ENCODE measurements at places on chromosomes 7 and 10.

DNA sequence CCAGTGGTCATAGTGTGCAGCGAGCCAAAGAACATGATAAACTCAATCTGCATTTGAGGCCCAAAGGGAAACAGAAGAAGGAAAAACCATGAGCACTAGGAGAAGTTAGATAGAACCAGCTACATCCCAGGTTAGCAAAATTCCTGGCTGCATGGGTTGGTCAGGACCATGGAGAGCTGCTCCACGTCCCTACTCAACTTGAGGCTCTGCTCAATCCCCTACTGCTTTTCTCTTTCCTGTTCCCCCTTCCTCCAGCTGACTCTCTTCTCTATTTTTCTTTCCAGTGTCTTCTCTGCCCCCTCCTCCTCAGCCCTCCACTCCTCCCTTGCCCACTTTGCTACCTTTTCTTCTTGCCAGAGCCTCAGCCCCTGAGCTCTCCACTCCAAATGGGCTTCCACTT lies 21.9 kb upstream of the VSIR start:
- DNase-seq = no peak

DNA sequence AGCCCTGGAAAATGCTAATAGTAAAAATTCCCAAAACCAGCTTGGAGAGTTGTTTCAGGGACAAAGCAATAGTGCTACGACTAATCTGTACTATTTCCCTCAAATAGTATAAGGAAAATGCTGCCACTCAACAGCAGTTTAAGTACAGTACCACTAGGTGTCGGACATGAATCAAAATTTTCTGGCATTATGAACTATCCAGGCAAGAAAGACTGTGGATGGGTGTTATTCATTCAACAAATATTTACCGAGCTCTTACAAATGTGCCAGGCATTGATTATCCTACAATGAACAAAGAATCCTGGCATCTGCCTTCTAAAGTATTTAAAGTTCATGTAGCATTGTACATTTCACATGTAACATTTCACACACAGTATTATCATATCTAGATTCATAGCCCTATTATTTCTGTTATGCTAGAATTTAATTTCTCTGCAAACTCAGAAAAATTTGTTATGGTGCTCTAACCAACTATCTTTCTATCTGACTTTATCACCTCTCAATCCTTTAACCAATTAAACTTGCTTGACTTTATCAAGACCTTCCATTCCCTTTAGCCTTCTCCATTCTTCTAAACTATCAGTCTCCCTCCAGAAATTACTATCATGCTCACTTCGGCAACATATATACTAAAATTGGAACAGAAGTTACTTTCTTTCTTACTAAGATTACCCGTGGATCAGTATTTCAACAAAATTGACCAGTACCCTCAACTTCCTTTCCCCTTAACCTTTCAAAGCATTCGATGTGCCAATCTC lies 80.6 kb downstream of the ARHGAP21 start:
- DNase-seq = no peak

DNA sequence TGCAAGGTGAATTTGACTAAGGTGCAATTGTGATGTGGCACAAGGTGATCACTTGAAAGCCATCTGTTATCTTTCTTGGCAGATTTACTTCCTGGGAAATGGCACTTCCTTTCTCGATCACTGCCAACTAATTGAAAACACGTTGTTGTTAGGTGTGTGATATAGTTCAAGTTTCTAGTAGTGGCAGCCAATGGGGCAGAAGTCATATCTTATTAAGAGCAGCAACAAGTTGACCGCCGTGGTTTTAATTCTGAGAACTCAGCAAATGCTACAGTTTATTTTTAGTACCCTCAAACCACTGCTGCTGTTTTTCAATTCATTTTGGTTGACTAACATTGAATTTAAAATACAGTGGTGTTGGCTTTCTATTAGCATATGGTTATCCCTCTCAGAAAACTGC lies 1.6 kb downstream of the CHN2 start:
- DNase-seq = no peak

DNA sequence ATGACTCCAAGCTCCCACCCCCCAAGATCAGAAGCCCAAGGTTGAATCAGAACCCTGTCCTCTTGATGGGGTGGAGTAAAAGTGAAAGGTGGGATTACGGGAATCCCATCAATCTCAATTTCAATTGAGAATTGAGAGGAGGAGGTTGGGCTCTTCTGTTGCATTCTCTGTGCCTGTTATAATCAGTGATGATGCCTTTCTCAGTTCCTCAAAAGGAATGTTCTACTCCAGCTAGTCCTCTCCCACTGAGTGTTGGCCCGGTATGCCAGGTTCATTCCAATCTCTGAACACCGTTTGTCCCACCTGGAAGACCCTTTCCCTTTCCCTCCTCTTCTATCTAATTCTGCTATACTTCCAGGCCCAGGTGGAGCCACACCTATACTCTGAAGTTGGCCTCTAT lies 17.2 kb upstream of the XPNPEP1 start:
- no peak for DNase-seq

GRCh38 chr7:1972744-1973143 lies 260.0 kb downstream of the MAD1L1 start:
- no peak for DNase-seq

DNA sequence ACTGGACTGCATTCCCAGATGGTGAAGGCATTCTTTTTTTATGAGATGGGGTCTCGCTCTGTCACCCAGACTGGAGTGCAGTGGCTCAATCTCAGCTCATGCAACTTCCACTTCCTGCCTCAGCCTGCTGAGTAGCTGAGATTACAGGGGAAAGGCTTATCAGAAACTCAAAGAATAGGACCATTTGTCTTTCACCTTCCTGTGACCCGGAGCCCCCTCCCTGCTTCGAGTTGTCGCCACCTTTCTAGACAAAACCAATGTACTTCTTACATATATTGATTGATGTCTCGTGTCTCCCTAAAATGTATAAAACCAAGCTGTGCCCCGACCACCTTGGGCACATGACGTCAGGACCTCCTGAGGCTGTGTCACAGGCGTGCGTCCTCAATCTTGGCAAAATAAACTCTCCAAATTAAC lies 1.8 kb upstream of the METTL27 start:
- DNase-seq = no peak

GRCh38 chr7:70565721-70566370 lies 566.1 kb upstream of the GALNT17 start:
- DNase-seq = no peak

GRCh38 chr7:55066524-55066923 lies 47.7 kb downstream of the EGFR start:
- DNase-seq = no peak

GRCh38 chr7:3239291-3239691 lies 61.8 kb upstream of the SDK1 start:
- DNase-seq = no peak

GRCh38 chr10:50529660-50530059 lies 94.1 kb downstream of the SGMS1 start:
- no peak for DNase-seq

DNA sequence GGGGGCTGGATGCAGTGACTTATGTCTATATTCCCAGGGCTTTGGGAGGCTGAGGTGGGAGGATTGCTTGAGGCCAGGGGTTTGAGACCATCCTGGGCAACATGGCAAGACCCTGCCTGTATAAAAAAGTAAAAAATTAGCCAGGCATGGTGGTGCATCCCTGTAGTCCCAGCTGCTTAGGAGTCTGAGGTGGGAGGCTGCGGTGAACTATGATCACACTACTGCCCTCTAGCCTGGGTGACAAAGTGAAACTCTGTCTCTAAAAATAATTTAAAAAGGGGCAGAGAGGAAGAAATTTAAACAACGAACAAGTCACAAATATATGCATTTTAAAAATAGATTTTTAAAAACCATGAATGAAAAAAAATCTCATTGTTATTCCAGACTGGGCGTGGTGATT lies 46.2 kb upstream of the FEZF1 start:
- no peak for DNase-seq

- DNase-seq = no peak
Measured at GRCh38 chr7:28328822-28329660, 83.3 kb upstream of the CREB5 start.

- no peak for DNase-seq
Measured at GRCh38 chr10:30984563-30985328, 46.9 kb downstream of the ZNF438 start.

DNA sequence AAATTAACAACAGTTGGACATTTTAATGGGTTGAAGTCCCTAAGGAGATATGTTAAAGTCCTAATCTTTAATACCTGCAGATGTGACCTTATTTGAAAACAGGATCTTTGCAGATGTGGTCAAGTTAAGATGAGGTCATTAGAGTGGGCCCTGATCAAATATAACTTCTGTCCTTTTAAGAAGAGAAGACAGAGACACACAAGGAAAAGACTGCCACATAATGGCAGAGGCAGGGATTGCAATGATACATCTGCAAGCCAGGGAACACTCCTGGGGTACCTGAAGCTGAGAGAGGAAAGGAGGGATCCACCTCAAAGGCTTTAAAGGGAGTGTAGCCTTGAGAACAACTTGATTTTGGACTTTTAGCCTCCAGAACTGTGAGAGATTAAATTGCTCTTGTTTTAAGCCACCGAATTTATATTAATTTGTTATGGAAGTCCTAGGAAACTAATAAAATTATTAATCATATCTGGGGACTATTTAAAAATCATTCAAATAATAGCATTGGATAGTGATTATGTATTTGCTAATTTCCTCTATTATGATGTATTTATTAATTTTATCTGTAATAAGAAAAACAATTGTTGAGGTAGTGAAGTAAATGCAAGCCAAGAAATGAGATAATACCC lies 700.0 kb upstream of the PCDH15 start:
- DNase-seq = no peak

DNA sequence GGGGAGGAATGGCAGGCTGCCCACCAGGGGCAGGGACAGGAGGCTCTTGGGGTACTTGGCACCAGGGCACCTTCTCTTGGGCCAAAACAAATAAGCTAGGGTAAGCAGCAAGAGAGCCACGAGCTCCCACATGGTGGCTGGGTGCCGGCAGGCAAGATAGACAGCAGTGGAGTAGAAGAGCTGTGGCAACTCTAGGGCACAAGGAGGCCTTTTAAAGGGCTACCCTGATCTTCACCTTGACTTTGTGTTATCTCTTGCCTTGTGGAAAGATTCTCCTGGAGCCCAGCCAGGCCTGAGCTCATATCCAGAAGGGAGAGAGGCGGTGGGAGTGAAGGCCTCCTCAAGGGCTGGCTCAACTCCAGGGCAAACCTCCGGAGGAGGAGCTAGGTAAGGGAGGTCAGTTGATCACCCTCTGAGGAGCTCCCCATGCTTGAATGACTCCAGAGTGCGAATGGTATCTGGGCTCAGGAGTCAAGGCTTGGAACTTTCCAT lies at the start of gene CYP17A1:
Gene CYP17A1, minus strand, starts transcription at position 184 of the 492 bp plus-strand sequence. Its CDS starts 52 bp downstream, at position 132.
- no peak for DNase-seq

- no peak for DNase-seq
Measured at GRCh38 chr7:18352339-18353255, 143.0 kb upstream of the HDAC9 start.

DNA sequence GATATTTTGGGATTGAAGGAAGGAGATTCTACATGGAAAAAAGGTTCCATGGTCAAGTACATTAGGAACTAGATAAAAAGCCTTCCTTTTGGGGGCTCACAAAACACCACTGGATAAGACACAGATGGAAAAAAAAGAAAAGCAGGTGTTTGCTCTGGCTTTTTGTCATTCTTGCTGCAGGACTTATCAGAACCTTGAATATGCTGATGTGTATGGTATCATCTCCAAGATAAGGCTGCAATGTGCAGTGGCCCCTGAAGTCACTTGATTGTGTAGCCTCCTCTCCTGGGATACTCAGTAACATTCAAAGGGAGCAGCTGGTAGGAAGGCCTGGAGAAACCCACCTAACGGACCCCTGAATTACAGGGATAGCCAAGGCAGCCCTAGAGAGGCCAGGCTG lies 54.1 kb upstream of the CARD11 start:
- DNase-seq = no peak

DNA sequence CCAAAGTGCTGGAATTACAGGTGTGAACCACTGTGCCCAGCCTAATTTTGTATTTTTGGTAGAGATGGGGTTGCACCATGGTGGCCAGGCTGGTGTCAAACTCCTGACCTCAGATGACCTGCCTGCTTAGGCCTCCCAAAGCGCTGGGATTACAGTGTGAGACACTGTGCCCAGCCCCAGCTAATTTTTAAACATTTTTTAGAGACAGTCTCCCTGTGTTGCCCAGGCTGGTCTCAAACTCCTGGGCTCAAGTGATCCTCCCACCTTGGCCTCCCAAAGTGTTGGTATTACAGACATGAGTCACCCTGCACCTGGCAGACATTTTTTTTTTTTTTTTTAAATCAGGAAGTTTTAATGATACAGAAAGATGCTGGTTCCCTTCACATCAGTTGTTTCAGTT lies 15.5 kb downstream of the DENND10 start:
- DNase-seq = no peak

DNA sequence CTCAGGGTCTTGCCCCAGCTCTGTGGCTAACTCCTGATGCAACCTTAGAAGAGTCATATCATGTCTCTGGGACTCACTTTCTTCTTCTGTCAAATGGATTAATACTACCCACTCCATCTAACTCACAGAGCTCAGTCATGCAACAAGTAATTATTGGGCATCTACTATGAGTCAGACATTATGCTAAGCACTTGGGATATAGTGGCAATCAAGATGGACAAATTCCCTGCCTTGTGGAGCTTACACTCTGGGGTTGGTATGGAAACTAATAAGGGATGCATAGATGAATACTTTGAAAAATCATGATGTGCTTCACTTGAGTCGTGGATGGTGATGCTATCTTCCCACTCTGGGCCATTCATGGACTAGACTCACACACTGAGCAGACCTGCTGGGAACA lies 88.9 kb downstream of the KCNMA1 start:
- DNase-seq = no peak

DNA sequence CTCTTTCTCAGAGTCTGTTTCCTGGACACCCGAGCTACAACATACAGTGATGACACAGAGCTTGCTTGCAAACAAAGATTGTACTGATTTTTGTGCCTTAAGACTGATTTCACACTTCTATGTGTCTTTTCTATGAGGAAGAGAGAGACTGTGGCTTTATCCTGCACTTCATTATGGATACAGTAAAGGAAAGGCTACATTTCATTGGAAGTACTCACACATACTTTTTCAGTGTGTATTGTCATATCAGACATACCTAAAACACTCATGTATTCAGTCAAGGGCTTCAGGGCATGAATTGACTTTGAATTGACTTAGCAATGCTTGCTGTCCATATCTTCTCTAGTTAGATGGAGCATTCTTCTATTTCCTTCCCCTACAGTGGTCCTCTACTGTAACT lies 135.5 kb upstream of the IMMP2L start:
- DNase-seq = no peak

GRCh38 chr10:90418869-90419652 lies 438.8 kb downstream of the HTR7 start:
- DNase-seq = no peak

Data from stimulated activated CD4-positive, alpha-beta T cell treated with anti-CD3 and anti-CD28 coated beads, Interleukin-1b, Interleukin-23, amount 100 ng/mL, for 48 hours (primary cell).